NCI-H1048 (cell line): ENCODE measurements at places on chromosomes 1 and 21.

DNA sequence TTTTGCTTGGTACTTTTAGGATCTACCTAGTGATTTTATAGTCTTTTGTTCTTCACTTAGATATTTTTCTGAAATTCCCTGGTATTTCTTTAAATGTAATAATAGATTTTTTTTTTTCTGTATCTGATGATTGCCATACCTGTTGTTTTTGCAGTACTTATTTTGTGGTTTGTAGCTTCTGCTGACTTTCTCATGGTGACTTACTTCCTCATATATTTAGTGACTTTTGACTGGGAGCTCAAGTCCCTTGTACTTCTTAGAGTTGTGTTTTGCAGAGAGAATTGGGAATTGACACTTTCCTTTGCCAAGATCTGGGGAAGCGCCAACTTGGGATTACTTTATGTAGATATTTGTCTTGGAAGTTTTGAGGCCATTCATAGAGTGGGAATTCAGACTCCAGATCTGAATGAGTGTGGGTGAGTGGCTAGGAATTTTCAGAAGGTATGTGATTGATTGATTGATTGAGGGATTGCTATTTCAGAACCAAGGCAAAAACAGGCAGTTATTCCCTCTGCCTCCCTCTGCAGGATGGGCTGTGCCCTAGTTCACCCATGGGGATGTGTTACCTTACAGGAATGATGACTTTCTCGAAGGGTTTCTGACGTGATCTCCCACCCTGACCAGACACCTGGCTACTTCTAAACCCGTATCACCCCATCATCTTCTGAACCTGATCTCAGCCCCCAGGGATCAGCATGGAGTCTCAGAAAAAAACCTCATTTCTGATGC is 219.5 kb downstream of the URB2 start:
- no peak for DNase-seq

- DNase-seq: no peak
Measured at GRCh38 chr1:84603223-84603622, 29.0 kb upstream of the CTBS start.

DNA sequence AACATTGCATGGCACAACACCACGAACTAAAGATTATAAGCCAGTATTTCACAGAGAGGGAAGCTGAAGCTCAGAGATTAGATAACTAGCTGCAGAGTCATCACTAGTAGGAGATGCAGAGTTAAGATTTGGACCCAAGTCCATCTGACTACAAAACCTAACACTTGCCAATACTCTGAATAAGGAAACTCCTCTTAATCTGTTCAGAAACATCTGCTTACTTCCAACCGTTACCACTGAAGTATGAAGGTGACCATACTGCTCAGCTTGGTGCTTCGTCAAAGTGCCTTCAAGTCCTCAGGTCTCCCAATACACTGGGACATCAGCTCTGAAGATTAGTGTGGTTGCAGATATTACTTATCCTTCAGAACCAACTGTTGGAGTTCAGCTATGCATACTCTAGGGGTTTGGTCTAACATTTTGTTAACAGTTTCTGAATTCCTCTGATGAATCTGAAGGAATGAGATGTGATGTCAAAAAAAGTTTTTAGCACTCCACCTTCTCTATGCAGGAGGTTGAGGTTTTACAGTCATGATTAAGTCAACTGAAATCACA is 179.6 kb downstream of the TPR start:
- DNase-seq: no peak

DNA sequence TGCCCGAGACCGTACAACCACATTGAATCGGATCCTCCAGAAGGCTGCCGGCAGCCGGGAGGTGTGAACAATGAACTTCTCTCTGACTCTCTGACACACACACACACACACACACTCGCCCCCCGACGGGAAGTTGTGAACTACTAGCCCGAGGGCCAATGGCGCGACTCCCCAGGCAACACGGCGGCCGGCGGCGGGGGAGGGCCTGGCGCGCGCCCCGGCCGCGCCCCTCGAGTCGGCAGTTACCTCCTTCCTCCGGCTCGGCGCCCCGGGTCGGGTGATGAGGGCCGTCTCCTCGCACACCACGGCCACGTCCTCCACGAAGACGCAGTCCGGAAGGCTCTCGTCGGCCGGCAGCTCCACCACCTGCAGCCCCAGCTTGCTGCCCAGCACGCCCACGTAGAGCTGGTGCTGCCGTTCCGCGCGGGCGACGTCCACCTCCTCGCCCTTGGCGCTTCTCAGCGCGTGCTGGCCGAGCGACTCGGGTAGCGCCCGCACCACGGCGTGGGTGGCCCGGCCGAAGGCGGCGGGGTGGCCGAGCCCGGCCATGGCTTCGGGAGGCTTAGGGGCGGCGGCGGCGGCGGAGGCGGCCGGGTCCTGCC is 361 bp downstream of the DDAH1 start:
- no peak for DNase-seq

GRCh38 chr1:84225646-84226045 is 75.9 kb upstream of the SAMD13 start:
- no peak for DNase-seq

DNA sequence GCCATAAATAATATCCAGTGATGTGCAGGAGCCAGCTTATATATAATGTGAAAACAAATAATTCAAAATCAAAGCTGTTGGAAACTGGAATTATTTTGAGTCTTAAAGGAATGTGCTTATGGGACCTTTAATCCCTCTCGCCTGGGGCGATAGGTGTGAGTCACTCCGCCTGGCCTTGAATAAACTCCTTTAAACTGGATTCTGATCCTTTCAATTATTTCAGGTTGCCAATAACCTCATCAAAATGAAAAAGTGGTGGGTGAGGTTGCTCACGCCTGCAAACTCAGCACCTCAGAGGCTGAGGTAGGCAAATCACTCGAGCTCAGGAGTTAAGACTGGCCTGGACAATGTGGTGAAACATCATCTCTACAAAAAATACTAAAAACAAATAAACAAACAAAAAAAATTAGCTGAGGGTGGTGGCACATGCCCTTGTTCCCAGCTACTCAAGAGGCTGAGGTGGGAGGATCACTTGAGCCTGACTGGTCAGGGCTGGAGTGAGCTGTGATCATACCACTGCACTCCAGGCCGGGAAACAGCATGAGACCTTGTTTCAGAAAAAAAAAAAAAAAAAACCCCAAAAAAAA is 11.4 kb upstream of the SLC2A5 start:
- DNase-seq: no peak

- DNase-seq: no peak
Measured at GRCh38 chr1:40582116-40582515, 50.7 kb downstream of the ZNF684 start.

- DNase-seq: no peak
Measured at GRCh38 chr1:67834246-67834877, 1.1 kb upstream of the GNG12 start.

- no peak for DNase-seq
Measured at GRCh38 chr1:207698822-207699483, 52.9 kb upstream of the CD46 start.

GRCh38 chr1:241130881-241131280 is 226.1 kb downstream of the RGS7 start:
- no peak for DNase-seq

DNA sequence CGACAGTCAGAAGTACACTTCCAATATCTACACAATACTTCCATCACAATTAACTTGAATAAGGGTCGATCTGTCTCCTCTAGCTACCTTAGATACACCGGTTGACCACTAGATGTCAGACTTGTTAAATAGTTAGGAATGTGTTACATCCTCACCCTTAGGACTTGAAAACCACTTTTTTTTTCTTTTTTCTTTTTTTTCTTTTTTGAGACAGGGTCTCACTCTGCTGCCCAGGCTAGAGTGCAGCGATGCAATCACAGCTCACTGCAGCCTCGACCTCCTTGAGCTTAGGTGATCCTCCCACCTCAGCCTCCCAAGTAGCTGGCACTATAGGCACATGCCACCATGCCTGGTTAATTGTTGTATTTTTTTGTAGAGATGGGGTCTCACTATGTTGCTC is 120.4 kb upstream of the GREM2 start:
- DNase-seq: peak; percentile 69

DNA sequence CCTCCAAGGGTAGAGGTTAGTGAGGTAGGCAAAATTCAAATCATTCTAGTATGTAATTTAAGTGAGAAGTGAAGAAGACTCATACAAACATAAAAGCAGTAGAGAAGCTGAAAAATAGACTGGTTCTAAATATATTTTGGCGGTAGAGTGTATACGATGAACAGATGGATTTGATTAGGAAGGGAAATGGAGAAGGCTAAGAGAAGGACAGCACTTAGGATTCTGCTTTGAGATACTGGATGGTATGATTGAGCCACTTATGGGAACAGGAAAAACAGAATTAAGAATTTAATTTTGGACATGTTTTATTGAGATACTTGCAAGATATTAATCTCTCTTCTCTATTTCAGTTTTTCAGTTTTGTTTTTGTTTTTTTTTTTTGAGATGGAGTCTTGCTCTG is 60.1 kb downstream of the EPB41 start:
- no peak for DNase-seq

DNA sequence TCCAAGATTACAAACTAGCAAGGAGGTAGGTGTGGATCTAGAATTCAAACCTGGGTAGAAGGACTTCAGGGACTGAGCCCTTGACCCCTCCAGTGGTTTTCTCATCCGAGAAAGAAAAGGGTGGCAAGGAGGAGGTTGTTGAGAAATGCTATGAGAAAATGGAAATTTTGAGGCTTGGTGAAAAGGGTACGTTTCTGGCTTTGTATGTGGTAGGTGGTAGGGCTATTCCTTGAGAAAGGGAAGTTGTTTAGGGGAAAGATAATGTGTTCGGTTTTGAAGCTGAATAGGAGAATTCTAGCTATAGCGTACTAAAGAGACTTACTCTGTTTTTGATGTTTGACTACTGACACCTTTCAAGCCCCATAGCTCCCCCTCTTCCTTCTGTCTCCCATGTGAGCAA is 133.8 kb downstream of the CNIH3 start:
- DNase-seq: no peak

GRCh38 chr1:91805311-91805801 is 80.6 kb downstream of the TGFBR3 start:
- DNase-seq: no peak

DNA sequence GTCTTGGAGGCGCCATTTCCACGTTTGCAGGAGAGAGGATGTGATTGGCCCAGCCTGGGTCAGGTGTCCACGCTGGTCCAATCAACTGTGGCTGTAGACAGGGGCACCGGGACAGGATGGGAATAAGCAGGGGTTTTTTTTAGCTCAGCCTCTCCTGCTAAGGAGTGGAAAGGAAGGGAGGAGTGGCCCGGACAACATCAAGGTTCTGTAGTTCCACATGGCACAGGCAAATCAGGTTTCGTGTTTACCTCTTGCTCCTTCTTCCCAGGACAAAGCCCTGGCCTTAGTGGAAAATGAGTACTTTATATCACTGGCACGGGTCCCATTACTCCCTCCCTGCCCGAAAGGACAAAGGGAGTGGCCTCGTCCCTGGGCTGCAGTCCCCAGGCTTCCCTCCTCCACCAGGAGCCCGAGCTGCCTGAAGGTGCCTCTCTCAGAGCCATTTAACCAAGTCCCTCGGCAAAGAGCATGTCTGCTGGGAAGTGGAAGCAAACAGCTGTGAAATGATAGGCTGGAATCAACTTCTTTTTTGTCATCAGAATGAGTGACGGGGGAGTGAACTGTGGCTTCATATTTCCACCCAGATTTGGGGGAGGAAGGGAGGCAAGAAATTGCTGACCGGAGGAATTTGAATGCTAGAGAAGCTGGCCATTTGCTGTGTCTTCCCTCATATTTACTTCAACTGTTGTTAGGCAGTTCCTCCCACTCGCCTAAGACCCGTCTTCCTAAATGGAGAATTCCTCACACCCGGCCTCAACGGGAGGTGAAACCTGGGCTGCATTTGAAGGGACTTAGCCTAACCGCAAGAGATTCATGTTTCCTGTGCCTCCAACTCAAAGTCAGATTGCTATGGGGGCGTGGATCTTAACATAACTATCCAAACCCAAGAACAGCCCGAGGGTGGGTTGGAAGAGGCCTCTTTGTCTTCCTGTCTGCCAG is 84.9 kb upstream of the SLC44A3 start:
- DNase-seq: no peak

- no peak for DNase-seq
Measured at GRCh38 chr1:168180148-168180524, 1.4 kb downstream of the TIPRL start.

- DNase-seq: no peak
Measured at GRCh38 chr1:7489586-7489985, 281.5 kb upstream of the VAMP3 start.

GRCh38 chr1:203225071-203225470 is 4.4 kb downstream of the CHIT1 start:
- no peak for DNase-seq

- DNase-seq: no peak
Measured at GRCh38 chr1:119729044-119729443, 17.3 kb downstream of the PHGDH start.

DNA sequence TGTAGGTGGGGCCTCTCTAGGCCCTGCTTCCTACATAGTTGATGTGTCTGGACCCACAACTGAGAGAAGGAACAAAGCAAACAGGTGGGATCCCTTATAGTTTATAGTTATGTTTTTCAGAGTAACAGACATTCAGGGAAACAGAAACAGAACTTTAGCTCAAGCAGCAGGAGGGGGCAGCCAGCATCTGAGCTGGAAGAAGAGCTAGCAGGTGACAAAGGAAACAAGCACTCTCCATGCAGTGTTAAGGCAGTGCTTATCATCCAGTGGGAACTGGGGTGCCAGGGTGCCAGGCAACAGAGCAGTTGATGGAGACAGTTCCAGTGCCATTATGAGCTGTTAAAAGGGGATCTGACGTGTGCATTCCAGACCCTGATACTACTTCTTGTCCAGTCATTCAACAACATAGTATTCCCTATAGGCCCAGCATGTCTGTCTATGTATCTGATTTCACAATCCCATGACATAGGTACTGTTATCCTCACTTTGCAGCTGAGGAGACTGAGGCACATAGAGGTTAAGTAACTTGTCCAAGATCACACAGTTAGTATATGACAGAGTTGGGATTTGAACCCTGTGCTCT is 13.5 kb downstream of the HIVEP3 start:
- DNase-seq: no peak

DNA sequence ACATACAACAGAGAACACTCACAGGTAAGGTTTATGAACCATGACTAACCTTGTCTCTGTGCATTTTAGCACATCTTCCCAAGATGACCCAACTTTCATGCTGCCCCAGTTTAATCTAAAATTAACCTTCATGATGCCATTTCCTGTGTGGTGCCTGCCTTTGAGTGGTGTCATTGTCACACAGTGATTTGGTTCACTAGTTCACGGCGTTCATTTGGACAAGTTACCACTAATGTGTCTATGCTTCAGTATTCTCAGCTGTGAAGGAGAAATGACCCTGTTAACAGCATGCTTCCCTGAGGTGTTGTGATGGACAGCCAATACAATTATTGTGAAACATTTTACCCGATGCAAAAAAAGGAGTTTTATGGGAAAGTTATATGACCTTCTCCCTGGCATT is 693.1 kb downstream of the RWDD3 start:
- DNase-seq: no peak

- no peak for DNase-seq
Measured at GRCh38 chr21:43917515-43918384, 52.7 kb downstream of the AGPAT3 start.

DNA sequence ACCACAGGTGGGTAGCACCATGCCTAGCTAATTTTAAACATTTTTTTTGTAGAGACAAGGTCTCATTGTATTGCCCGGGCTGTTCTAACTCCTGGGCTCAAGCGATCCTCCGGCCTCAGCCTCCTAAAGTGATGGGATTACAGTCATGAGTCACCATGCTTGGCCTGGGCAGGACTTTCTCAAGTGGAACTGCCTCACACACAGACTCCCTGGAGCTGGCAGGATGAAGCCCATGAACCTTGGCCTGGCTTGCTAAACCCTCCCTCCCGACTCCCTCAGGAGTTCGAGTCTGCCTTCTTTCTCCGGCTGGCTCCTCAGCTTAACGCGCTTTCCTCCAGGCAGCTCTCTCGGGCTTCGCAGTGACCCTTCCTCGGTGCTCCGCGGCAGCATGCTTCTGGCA is 7.7 kb upstream of the ECE1 start:
- no peak for DNase-seq
